ENCODE measurements at places on chromosomes 2 and 18. TPM values are rescaled to one million over a fixed set of nuclear protein-coding genes. Genes with fewer than 3 reads are reported as not detected.
A peak's percentile ranks its signal among the peaks of the same experiment; 100 is the strongest.

The KLHL14 gene
- 0.08 TPM for total RNA-seq

The QPCT gene
- total RNA-seq: 1.4 TPM

The REG1A gene
- not detected for total RNA-seq

The ALPI gene
- total RNA-seq: not detected

The DUSP19 gene
- total RNA-seq: 10.5 TPM

The BUB1 gene
- 1.6 TPM for total RNA-seq

The NCKAP1 gene
- total RNA-seq: 104 TPM

The ZC3H15 gene
- total RNA-seq: 43.3 TPM

The VIT gene
- 12.4 TPM for total RNA-seq

The RAB6C gene
- 0.18 TPM for total RNA-seq

The VAMP8 gene
- total RNA-seq: 30.3 TPM

- DNase-seq: no peak
Measured at GRCh38 chr2:118388771-118389170, 300.5 kb downstream of the INSIG2 start.

DNA sequence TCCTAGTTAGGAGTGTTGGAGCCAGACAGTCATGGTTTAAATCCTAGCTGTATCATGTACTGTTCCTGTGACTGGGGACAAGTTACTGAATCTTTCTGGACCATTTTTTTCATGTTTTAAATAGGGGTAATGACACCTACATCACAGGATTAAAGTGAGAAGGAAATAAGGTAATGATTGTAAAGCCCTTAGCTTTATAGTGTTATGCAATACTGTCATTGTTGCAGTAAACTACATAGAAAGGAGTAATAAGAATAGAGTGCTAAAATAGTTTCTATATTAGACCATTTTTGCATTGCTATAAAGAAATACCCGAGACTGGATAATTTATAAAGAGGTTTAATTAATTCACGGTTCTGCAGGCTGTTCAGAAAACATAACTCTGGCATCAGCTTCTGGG lies 14.5 kb downstream of the AGPS start:
- no peak for DNase-seq

DNA sequence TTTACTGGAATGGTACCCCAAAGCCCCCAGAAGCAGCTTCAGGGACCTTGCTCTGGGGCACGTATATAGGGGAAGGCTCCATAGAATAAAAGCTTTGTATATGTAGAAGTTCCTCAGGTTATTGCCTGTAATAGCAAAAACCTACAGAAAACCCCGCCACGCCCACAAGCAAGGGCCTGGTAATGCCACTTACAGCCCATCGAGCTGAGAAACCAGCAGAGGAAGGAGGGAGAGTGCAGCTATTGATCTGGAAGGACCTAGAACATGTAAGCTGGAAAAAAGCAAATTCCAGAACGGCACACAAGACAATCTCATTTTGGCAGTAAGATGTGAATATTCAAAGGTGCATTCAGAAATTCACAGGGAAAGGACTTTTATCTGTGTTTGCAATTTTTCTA lies 15.8 kb downstream of the HS1BP3 start:
- DNase-seq: no peak

DNA sequence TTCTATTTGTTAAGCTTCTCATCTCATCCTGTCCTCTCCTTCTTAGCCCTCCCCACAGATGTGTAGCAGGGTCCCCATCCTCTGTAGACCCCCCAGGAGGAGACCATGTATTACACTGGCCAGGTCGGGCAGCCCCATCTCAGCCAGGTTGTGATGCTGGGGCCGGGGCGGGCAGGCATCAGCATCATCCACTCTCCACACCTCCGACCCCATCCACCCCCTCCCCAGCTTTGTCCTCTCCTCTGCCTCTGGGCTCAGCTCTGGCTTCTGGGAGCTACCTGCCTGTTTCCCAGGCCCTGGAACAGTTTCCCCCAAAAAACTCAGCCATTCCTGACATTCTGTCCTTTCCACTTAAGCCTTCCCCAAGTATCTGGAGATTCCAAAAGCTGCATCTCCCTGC lies 49.2 kb downstream of the GBX2 start:
- no peak for DNase-seq

GRCh38 chr2:880201-880970 lies 70.3 kb upstream of the SNTG2 start:
- no peak for DNase-seq

DNA sequence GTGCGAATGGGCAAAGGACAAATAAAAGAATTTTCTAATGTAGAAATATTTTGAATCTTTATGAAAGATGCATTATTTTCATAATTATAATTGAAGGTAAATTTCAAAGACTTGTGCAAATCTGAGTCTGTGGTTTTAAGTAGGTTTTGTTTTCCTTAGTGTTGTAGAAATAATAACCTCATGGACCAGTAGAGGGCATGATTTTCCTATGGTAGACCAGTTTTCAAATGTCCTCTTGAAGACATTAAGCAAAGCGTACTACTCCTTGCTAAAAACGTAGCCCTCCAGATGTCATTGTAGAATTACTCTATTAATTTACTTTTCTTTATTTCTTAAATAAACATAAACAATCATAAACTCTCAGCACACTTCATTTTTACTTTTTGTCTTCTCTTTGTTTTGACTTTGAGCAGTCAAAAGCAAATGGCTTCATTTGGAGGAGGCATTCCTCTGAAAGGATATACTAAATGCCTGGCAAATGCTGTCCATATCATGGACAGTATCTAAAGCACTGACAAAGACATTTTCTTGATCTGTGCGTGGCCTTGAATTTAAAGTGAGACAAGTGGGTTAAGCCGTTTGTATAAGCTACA lies 85.8 kb upstream of the FAM237A start:
- no peak for DNase-seq

GRCh38 chr18:8635087-8635486 lies 25.9 kb downstream of the RAB12 start:
- no peak for DNase-seq

DNA sequence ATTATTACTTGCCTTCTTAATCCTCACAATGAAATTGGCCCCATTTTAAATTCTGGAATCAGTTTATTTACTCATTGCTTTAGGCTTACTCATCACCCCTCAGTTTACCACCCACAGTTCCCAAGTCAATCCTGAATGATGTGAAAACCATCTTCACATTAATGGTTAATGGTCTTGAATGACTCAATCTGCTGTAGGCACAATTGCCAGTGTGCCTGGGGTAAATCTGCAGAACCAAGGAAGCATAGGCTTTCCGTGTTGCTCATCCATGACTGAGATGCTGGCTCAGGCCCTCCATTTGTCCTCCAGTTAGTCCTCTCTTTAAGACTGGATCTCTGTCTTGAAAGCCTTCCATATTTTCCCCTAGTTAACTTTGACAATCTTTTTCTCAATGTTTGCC lies 164.5 kb downstream of the PMAIP1 start:
- no peak for DNase-seq

- no peak for DNase-seq
Measured at GRCh38 chr2:178568227-178568626, 88.0 kb downstream of the PLEKHA3 start.

DNA sequence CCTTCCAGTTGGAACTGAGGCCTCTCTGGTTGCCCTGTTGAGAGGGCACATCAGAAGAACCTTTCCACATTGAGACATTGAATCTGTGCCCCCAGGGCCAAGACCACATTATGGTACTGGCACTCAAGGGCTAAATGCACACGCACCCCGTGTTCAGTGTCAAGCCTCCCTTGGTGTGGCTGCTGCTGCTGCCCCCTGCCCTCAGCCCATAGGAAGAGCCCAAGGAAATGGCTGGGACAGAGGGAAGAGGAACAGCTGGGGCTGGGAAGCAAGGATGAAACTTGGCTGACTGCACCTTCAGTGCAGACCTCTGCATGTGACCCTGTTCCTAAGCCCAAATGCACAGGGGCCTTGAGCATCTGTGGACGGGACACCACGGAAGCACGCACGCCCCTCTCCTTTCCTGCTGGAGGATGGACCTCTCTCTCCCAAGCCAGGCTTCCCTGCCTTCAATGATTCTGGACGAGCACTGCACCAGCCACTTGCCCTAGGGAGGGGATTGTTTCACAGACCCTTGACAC lies 40.2 kb downstream of the NIFK start:
- DNase-seq: no peak

DNA sequence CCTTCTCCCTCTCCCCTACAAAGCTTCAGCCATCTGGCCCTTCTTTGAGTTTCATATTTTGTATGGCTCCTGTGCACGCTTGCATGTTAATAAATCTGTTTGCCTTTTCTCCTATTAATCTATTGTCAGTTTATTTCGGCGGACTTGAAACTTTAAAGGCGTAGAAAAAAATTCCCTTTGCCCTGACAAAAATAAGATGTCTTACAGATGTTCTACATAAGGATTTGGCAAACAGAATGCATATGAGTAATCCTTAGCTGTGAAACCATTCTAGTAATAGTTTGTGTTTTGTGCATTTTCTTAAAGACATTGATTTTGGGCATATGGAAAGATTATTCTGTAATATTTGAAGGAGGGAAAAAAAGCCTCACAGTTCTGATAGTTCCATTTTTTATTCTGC lies 15.0 kb upstream of the BMPR2 start:
- DNase-seq: no peak

DNA sequence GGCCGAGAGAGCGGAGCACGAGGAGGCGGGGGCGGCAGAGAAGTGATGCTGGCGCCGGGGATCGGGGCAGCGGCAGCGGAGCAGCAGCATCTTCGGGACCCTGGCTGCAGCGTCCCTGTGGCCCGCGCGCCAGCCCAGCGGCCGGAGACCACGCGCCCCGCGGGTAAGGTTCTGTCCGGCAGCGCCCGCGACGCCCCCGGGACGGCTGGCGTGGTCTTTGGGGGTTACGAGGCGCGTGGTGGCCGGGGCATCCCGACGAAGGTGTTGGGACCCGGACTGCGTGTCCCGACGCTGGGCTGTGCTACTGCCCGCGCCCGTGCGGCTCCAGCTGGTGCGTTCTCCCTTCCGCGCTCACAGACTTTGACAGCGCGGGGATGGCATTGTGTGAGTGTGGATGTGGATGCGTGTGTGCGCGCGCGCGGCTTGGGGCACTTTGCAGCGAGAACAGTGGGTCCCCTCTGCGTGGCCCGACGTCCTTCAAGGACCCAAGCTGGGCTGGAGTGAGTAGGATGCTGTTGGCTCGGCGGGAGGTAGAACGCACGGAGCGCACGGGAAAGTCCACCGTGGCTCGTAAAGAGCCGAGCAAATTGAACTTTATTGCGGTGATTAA lies 405.0 kb downstream of the XIRP2 start:
- no peak for DNase-seq

- DNase-seq: peak; percentile 87
Measured at GRCh38 chr2:62287899-62288880, 92.3 kb downstream of the B3GNT2 start.

GRCh38 chr2:134591526-134591925 lies 127.3 kb downstream of the TMEM163 start:
- no peak for DNase-seq

- peak; percentile 61 for DNase-seq
Measured at GRCh38 chr18:77000527-77000926, 132.1 kb downstream of the MBP start.

GRCh38 chr2:210269148-210269547 lies 43.9 kb upstream of the ACADL start:
- no peak for DNase-seq

GRCh38 chr2:25335971-25336370 lies 5.8 kb downstream of the DNMT3A start:
- DNase-seq: no peak
